Stimulated activated CD8-positive, alpha-beta memory T cell treated with anti-CD3 and anti-CD28 coated beads, Interleukin-7, amount 100 ng/mL, for 24 hours (primary cell): ENCODE measurements at places on chromosomes 12 and 14.

- no peak for DNase-seq
Observed at GRCh38 chr12:31834150-31834549, 105.3 kb upstream of the AMN1 start.

DNA sequence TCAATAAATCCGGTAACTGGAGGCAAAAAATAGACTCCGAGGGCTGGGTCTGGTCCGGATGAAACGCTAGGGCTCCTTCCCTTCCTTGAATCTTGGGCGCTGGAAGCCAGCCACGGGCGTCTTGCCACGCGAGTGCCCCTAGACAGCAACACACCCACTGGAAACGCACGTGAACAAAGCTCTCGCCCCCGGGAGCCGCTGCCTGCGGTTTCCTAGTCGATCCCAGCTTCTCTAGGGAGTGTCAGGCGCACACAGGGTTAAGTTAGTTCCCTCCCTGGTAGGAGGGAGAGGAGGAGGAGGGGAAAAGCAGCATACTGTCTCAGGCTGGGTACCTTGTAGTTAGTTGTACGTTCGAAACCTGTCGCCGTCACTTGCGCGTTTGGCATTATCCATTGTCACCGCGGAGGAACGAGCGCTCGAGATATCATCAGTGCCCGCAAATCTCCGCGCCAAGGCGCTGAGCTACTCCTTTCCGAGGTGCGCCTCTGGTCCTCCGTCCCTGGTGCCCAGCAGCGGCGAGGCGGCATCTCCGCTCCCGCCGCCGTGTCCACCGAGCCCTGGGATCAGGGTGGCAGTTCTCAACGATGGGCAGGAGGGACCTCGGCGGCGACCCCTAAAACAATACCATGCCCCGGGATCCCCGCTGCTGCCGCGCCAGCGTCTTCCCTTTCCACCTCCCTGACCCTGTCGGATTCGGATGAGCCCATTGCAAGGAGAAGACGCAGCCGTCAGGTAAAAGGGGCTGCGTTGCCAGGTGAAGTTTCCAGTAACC lies at the start of gene FLRT2:
Gene FLRT2, plus strand, starts transcription at position 342 of the 772 bp plus-strand sequence. CDS start 91,371 bp downstream, outside the sequence.
- no peak for DNase-seq

- DNase-seq: no peak
Observed at GRCh38 chr12:39499296-39499695, 56.4 kb upstream of the KIF21A start.

DNA sequence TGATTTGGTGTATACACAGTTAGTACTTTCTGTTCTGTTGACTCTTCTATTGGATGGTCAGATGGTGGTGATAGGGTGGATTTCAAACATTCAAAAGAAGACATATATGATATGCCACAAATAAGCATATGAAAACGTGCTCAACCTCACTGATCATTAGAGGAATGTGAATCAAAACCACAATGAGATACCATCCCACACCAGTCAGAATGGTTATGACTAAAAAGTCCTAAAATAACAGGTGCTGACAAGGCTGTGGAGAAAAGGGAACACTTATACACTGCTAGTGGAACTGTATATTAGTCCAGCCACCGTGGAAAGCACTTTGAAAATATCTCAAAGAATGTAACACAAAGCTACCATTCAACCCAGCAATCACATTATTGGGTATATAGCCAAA lies 425.5 kb downstream of the C12orf50 start:
- DNase-seq: no peak

DNA sequence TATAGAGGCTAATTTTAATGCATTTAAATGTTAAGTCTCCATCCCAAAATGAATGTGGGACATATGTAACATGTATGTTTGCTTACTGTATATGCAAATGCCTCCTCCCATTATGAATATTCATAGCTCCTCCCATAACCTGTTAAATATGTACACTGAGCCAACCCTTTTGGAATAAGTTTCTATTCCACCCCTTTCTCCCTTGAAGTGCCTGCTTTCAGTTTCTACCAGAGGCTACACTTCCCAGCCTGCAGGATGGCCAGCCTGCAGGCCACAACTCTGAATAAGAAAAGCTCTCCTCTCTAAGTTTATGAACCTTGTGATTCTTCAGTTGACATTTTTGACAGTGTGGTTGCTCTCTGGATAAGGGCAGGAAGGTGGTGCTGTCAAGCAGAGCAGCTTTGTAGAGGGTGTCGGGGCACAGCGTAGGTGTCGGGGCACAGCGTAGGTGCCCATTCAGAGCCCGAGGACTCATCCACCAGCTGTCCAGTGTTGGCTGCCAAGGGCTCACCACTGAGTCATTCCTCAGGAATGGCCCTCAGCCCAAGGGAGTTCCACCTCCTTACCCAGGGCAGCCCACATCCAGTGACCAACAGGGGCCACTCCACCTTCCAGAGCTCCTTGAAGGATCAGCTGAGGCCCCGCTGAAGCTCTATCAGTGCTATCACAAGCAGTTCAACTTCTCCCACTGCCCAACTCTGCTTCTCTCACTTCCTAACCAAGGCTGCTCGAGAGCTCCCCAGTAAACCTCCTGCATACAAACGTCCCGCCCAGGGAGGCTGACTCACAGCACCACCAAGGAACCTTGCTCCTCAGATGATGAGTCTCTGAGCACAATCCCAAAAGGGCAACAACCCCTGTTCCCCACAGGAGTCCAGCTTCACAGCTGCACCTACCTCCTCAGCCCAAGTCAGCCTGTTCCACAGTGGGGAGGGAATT lies 31.4 kb downstream of the VWF start:
- no peak for DNase-seq

GRCh38 chr12:90102957-90103652 lies 394.5 kb upstream of the ATP2B1 start:
- DNase-seq: no peak

- no peak for DNase-seq
Observed at GRCh38 chr14:70827347-70827746, 18.0 kb upstream of the MAP3K9 start.

DNA sequence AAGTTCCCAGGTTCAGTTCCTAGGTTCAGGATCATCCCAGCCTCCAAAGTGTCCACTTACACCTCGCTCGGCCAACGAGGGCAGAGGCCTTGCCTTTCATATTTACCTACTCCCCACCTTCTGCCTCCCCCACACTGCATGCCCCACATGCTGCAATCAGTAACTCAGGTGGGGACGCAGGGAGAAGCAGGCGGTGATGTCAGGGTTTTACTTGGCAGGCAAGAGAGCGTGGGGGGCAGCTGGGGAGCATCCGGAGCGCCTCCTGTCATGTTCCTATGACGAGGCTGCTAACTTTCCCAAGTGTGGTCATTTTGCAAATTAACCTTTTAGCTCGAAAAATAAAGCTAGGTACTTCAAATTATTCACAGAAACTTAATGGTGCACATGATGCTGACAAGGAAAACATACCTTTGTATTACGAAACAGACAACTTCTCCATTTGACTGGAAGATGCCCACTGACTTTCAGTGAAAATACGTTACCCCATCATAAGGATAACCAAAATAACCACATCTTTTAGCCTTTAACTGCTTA lies 53.8 kb downstream of the SETD3 start:
- DNase-seq: no peak

DNA sequence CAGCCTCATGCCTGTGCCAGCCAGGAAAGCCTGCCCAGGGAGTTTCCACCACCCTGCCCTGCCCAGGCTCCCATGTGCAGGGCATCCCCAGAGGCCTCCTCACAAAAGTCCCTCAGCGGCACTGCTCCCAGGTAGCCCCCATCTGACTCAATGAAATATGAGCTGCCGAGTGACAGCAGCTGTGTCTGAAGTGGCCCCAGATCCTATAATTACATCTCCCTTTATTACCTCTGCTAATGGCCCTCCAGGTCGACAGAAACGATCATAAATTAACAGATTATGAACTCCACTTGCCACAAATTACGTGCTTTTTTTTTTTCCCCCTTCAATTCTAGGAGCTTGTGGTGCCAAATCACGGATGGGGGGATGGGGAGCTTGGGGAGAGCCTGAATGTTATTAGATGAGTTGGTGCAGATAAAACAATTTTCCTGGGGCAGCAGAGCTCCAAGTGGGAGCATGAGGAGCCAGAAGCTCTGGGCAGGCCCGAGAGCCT lies 110.4 kb downstream of the ESRRB start:
- no peak for DNase-seq

- DNase-seq: peak; percentile 17
Observed at GRCh38 chr12:109110988-109111495, 5.3 kb upstream of the ACACB start.

DNA sequence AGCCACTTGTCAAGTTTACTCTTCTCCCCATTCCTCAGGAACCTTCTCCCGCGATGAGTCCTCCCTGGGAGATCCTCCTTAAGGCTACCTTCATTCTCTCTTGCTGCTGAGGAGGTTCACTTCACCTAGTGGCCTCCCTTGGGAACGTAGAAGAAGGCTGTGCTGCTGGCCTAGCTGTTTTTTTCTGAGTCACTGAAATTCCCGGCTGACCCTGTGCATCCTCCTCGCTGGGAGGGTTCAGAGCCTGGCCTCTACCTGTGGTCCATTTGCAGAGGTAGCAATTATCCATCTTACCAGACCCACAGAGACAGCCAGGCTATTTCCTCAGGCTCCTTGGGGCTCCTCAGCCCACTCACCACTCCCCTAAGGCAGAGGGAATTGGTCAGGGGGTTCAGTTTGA lies 4.6 kb downstream of the KRT82 start:
- DNase-seq: no peak

GRCh38 chr12:69851976-69852375 lies 26.9 kb downstream of the MYRFL start:
- DNase-seq: no peak

DNA sequence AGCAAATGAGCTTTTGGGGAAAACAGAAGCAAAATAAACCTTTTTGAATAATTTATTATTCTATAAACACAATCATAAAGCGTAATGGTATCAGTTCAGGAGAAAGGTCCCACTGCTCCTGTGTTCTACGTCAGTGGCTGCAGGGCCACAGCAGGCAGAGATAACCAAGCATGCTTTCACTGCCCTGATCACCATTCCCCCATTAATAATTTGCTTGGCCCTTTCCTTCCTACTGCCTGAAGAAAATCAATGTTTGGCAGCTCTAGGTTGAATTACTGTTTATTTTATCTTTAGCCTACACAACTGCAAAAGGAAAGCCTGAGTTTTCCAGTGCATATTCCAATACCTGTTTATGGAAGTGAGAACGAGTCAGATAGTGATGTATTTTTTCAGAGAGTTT lies 369.9 kb downstream of the DIO2 start:
- no peak for DNase-seq

DNA sequence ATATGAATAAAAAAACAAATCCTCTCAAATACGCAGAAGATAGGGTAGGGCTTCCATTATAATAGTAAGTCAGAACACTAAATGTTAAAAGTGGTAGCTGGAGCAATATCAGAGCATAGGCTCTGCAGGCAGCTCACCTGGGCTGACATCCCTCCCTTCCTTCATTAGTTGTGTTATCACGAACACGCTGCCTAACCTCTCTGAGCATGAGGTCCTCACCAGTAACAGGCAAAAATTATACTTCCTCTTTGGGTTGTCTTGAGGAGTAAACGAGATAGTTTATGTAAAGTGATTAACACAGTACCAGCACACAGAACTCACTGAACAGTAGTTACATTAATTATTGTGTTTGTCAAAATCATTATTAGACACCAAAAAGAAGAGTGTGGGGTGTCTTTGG lies 154.3 kb downstream of the STXBP6 start:
- no peak for DNase-seq

DNA sequence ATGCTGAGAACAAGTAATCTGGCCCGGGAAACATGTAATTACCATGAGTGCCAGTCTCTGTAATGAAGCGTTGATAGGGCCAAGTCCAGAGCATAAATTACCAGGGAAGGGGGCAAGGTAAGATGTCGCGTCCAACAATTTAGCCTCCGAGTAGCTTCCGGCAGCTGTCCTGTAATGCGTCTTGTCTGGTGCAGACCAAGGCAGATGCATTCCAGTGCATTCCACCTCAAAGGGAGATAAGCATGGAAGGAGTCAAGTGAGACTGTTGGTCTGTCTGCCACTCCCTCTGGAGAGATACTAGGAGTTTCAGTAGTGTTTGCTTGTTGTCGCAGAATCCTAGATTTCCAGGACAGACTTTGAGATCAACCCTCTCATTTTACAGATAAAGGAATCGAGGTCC lies 218.3 kb downstream of the AACS start:
- no peak for DNase-seq

GRCh38 chr12:68899251-68899771 lies 33.7 kb downstream of the CPM start:
- DNase-seq: no peak

DNA sequence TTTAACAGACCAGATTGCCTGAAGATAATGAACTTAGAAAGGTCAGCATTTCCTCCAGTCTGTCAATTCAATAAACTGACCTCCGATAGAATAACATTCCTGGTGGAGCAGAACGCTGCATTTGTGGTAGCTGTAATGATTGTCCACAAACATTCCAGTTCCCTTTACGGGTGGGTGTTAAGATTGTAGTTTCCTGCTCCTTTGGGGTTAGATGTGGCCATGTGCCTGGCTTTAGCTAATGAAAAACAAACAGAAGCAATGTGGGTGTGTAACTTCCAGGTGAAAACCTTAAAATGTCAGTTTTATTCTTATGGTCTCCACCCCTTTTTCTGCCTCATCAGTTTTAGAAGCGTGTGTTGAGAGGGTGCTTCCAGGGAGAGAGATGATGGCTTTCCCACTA lies 217.3 kb upstream of the CRY1 start:
- no peak for DNase-seq

- DNase-seq: no peak
Observed at GRCh38 chr14:102282751-102283465, 22.1 kb downstream of the MOK start.

DNA sequence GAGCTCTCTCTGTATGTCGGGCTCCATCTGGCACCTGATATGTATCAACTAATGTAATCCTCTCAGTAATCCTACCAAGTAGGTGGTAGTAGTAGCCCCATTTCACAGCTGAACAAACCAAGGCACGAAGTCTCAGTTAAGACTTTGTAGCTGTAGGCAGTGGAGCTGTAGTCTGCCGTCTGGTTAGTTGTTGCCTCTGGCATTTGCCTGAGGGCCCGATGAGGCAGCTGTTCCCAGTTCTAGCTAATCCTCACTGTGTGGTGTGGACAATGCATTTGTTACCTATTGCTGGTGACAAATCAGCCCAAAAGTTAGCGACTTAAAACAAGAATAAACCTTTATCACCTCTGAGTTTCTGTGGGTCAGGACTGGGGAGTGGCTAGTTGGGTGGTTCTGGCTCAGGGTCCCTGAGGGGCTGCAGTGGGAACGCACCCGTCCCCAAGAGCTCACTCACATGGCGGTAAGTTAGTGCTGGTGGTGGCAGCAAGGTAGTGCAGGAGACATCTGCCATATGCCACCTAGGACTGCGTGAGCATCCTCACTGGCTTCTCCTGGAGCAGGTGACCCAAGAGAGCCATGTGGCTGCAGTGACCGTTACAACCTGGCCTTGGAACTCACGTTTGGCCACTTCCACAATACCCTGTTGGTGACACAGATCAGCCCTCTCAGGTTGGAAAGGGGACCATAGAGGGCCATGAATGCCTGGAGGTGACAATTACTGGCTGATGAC lies 5.6 kb downstream of the AACS start:
- DNase-seq: no peak
